Inflammatory macrophage treated with lipopolysaccharide for 4 hours (primary cell): ENCODE measurements at places on chromosomes 16 and 17.
A peak's percentile ranks its signal among the peaks of the same experiment; 100 is the strongest.

DNA sequence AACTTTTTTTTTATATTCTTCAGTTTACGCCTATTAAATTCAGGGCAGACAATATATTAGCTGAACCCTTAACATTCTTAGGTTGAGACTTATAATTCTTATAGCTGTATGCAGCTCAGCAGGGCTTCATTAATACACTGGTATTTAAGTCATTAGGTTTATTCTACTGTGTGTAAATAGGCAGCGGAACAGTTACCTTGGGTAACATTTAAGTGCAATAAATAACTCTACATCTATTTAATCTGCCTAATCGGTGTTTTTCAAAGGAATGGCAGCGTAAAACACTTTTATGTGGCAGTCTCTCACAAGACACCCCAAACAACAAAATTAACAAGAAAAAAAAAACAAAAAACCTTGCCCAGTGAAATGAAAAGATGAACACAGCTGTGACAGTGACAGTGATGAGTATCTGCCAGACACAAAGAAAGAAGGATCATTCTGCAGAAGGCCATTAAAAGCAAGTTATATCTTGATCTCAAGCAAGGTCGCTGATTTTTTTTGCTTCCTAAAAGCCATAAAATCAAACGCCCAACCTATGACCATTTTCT is 32.6 kb downstream of the KCNJ2 start:
- DNase-seq = no peak

DNA sequence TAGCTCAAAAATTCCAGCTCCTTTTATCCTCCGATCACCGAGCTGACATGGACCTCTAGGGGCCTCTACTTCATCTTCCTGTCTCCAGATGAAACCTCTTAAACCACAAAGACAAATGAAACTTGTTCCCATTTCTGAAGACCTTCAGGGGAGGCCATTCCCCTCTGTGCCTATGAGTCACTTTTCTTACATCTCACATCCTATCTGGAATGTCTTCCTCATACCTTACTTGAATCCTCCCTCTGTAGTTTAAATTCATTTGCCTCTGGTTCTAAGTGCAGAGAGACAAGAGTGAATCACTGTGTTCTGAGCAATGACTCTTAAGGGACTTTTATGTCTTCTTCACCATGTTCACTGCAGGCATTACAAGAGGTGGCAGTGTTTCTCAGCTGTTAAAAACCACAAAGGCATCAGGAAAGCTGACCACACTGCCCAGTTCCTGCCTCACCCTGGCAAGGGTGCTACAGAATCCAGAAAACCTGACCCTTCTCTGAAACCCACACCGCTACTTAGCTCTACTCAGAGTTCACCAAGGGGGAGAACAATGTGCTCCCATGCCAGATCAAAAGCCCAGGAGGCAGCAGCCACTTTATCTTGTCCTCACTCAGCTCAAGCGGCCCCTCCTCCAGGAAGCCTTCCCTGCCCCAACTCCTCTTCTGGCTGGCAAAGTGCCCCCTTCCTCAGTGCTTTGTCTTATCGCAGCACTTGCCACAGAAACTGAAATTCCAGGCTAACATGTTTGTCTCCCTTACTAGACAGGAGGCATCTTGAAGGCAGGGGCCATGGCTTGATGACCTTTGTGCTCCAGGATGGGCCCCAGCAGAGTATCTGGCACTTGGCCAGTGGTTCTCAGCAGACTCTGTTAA is 6.4 kb downstream of the CUEDC1 start:
- peak; percentile 84 for DNase-seq

DNA sequence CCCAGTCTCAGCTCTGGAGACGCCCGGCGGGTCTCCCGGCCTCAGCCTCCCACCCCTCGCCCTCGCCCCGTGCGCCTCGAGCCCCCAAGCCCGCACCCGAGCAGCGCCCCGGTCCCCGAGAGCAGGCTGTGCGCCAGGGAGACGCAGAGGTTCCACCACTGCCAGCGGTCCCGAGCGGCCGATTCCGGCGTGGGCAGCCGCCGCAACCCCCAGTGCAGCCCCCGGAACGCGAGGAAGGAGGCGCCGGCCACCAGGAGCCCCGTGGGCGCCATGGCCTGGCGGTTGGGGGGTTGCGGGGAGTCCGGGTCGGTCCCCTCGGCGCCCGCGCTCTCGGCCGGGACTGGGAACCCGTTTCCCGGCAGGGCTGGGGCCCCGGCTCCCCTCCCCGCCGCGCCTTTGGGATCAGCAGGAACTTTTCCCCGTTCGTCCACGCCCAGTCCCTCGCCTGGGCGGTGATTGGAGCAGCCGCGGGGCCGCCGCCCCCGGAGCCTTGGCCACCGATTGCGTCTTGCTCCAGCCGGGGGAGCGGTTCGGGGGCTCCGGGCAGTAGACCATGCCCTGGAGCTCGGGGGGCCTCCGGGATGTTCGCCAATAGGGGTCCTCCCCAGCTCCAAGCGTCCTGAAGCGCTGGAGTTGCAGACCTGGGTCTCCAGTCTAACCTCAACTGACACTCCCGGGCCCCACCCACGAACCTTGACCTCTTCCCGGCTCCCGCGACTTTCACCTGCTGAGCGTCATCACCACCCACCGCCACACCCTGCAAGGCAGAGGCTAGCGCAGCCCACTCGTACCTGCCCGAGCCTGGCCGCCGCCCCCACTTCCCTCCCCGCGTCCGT is at the start of gene TLCD2:
Gene TLCD2, minus strand, starts transcription at position 407 of the 836 bp plus-strand sequence. Its CDS starts 135 bp downstream, at position 272.
- peak; percentile 50 for DNase-seq

DNA sequence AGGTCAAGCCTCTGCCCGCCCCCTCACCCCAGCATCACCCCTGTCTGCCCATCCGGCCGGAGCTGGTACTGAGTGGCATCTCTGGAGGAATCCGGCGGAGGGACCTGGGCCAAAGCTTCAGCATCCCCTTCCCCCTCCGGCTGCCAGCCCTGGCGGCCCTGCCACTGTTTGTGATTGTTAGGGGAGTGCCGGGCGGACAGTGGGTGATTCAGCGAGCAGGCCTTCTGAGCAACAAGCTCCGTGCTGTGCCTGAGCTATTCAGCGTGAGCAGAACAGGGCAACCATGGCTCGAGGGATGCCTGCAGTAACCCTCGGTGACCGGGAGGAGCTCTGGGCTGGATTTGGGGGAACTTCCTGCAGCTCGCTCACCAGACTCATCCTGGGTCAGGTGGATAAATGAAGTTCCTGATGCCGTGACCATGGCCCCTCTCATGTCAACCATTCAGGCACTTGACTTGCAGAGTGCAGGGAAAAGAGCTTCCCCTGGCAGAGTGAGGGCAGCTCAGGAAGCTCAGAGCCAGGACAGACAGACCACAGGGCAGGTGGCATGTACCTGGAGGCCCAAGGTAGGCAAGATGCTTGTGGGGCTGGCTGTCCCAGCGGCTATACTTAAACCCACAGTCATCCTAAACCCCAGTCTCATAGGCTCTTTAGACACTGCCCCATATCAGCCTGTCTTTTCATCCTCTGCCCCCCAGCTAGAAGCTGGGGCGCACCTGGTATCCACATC is 24.3 kb upstream of the MLKL start:
- DNase-seq = no peak

- DNase-seq = no peak
Measured at GRCh38 chr17:148757-149156, 11.4 kb downstream of the SCGB1C2 start.

- peak; percentile 99 for DNase-seq
Measured at GRCh38 chr17:58631523-58632323, 60.1 kb downstream of the TEX14 start.

GRCh38 chr16:74030000-74030706 is 266.5 kb upstream of the PSMD7 start:
- DNase-seq = no peak

- DNase-seq = no peak
Measured at GRCh38 chr17:72388765-72389473, 268.1 kb downstream of the SOX9 start.

- no peak for DNase-seq
Measured at GRCh38 chr16:68360547-68360946, 49.7 kb downstream of the PRMT7 start.

GRCh38 chr17:60832151-60832585 is 154.5 kb downstream of the BCAS3 start:
- peak; percentile 20 for DNase-seq

DNA sequence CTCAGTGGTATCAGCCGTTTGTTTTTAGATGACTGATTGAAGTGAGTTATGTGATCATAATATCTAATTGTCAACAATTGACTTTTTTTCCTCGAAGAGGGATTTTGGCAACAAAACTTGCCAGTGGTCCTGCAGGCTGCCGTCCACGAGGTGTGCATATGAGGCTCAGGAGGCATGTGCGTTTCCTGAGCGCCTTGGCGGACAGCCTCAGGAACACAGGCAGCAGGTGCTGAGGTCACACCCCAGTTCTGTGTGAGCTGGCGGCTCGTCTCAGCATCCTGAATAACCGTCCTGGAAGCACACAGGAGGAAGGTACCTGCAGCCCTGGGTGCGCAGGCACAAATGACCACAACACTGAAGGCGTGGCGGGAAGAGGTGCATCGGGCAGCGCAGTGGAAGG is 11.7 kb downstream of the SPG7 start:
- no peak for DNase-seq
